ENCODE measurements at places on chromosomes 4 and X.

DNA sequence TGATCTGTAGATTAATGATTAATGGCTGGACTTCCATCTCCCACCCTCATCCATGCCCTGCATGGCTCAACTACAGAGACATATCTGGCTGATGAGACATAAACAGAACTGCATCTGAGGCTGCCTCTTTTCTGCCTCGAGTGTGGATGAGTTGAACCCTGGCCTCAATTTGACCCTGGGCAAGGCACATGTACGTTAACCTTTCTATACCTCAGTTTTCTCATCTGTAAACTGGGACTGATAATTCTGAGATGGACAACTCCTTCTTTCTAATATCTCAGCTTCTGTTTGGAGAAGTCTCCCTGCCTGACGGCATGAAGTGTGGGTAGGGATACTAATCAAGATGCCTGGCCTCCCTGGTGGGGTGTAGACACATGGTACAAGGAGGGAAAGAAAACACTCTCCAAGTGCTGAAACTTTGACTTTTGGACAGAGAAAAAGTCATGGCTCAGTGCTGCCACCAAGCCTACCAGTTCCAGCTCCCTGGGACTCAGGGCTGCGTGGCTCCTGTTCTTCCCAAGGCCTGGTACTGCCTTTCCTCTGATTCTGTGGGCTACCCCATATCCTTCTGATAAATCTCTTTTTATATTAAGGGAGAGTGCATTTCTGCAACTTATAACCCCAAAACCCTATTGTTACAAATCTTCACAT is 64.4 kb downstream of the HAUS3 start:
- DNase-seq = no peak

- no peak for DNase-seq
Observed at GRCh38 chrX:13694983-13695382, 6.1 kb downstream of the RAB9A start.

DNA sequence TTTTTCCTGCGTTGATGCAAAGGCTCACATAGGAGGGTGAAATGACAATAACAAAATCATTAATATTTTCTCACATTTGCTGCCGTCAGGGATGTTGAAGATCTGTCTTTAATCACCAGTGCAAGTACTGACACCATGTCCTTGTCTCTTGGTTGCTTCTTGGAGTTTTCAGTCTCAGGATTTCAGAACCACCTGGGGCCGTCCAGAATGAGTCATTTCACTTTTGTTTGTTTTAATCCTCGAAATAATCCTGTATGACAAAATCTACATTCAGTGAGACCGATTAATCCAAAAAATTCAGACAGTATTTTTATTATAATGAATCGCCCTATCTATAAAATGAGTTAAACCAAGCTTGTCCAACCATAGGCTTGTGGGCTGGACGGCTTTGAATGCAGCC is 47.2 kb downstream of the NEIL3 start:
- DNase-seq = no peak

- DNase-seq = no peak
Observed at GRCh38 chrX:18461431-18461830, 36.0 kb downstream of the CDKL5 start.

DNA sequence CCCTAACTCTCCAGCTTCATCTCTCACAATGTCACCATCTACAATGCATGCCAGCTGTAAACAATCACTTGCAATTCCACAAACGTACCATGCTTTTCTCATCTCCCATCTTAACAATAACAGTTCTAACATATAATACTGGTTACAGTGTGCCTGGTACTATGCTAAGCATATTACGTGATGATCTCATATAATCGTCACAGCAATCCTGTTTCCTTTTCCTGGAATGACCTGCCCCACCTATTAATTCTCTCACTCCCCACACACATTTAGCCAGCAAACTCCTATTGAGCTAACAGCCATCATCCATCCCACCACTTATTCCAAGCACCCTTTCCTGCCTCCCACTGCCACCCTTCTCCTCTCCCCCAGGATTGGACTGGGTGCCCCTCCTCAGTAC is 7.9 kb downstream of the JCHAIN start:
- DNase-seq = no peak

GRCh38 chr4:94603170-94603747 is 151.5 kb downstream of the PDLIM5 start:
- DNase-seq = no peak

GRCh38 chr4:95835672-95836071 is 4.2 kb upstream of the PDHA2 start:
- DNase-seq = no peak

DNA sequence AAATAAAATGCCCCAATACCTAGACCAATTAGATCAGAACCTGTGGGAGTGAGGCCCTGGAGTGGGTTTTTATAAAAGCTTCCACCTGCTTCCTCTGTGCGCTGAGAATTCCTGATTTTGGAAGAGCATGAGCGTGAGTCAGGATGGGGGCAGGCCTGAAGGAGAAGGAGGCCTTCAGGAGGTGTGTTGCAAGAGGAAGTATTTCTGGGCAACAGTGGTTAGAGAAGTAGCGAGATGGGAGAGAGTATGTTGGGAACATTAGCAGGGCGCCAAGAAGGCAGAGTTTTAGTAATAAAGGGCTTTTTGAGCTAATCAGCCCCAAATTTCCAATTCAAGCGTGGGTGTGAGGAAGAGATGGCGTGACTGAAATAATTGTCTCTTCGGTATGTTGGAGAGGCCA is 349.8 kb downstream of the UNC5C start:
- no peak for DNase-seq

DNA sequence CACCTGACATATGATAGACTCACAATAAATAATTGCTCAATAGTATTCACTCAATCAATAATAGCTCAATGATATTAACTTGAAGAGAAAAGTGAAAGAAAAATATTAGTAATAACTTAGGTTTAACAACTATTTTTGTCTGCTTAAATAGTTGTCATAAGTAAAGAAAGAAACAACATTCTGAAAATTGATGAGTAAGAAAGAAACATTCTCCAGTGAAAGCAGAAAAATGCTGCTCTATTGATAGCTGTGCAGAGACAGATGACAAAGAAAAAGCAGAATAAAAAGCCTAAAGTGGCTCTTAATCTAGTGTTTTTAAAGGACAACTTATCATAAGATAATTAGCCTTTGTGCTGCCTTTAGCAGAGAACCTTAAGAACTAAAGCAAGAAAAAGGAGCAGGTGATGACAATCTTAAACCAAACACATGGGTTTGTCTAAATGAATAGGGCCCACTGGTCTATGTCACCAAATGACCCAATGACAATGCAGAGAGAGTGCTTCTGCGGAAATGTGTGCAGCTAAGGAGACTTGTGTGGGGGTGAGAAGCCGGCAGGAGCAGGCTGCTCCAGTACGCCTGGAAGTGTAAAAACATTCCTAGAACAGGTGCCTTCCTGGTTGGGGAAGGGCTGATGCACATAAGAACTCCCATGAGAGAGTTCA is 13.2 kb downstream of the HS3ST1 start:
- no peak for DNase-seq

DNA sequence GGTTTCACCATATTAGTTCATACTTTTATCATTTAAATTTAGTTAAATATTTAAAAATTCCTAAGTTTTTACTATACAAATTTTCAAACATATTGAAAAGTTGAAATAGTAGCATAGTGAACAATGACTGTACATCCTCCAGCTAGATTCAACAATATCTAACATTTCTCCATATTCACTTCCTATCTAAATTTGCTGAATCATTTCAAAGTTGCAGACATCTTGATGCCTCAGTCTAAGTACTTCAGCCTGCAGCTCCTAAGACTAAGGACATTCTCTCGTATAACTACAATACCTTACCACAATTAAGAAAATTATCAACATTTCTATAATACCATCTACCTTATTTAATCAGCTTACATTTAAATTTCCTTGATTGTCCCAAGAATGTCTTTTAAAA is 132.7 kb downstream of the TMEM164 start:
- DNase-seq = no peak

DNA sequence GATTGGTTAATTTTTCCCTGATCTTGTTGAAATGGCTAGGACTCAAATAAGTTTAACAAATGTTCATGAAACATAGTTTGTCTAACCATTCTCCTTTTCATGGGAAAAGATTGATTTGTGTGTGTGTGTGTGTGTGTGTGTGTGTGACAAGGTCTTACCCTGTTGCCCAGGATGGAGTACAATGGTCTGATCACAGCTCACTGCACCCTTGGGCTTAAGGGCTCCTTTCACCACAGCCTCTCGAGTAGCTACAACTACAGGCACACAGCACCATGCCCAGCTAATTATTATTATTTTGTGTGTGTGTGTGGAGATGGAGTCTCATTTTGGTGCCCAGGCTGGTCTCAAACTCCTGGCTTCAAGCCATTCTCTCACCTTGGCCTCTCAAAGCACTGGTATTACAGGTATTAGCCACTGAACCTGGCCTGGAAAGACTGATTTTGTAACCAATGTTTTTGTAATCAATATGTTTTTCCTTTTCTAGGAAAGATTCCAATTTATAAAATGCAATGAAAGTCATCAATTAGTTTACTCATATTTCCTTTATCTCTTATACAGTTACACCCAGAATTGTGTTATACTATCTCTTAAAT is 139.3 kb downstream of the CPE start:
- DNase-seq = no peak

DNA sequence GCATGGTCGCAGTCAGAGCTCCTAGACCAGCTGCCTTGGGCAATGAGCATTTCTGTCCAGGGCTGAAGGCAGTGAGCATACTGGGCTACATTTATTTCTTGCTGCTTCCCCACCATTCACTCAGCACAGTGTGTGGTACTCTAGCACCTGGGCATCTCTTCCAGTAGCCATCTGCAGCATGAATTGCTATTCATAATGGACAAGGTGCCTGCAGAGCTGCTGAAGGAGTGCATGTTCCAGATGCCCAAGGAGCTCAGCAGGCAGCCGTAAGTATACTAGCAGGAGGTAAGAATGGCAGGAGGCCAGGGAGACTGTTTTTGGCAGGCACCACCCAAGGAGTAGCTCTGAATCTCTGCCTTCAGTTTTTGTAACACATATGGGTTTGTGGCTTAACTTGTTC is 110.4 kb upstream of the RXFP1 start:
- no peak for DNase-seq

DNA sequence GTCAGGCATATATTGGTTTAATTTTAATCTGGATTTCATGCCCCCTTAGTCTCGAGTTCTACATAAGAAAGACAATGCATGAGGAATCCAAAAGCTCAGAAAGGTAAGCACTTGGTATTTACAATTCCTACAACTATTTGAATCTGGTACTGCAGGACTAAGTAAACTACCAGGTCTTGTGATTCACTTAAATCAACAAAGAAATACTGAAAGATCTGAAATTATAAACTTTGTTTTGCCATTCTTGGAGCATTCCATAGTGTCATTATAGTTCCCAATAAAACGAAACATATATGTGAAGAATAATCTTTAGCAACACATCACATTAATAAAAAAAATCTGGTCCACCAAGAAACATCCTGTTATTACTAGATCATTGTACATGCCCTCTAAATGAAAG is 482.3 kb downstream of the ANKRD50 start:
- no peak for DNase-seq

- DNase-seq = no peak
Observed at GRCh38 chr4:141797966-141798365, 161.6 kb downstream of the IL15 start.

- no peak for DNase-seq
Observed at GRCh38 chrX:145729635-145730034, 88.0 kb upstream of the SLITRK2 start.

DNA sequence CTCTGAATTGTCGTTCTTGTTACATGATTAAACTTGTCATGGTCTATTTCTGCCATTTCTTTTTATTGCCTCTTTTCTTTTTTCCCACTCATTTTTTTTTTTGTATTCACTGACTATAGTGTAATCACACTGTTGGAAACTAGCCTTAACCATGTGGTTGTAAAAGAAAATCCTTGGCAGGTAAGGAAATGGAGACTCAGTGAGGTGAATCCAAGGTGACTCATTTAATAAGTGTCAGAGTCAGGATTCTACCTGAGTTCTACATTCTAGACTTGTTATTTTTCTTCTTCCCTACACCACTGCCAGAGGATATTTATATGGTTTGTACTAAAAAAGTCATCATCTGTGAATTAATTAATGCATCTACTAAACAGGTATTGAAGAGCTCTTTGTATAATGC is 152.2 kb downstream of the CBLL2 start:
- DNase-seq = no peak

DNA sequence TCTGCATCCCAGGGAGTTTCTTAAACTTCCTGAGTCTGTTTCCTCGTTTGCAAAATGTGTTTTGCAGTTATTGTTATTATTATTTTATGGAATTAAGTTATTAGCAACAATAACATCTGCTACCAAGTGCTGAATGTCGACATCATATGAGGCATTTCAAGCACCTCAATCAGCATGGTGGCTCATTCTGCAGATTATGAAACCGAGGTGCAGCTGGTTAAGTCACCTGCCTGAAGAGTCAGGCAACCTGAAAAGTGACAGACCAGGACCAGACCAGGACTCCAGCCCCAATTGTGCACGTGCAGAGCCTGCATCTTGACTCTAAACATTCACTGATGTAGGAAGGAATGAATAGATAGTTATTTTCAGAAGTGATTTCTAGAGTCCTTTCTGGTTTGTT is 99.8 kb downstream of the AFAP1 start:
- no peak for DNase-seq
